Activated CD4-positive, alpha-beta T cell treated with anti-CD3 and anti-CD28 coated beads, Interleukin-2, amount 50 U/mL, for 24 hours (primary cell): ENCODE measurements at places on chromosomes 1 and 21.

DNA sequence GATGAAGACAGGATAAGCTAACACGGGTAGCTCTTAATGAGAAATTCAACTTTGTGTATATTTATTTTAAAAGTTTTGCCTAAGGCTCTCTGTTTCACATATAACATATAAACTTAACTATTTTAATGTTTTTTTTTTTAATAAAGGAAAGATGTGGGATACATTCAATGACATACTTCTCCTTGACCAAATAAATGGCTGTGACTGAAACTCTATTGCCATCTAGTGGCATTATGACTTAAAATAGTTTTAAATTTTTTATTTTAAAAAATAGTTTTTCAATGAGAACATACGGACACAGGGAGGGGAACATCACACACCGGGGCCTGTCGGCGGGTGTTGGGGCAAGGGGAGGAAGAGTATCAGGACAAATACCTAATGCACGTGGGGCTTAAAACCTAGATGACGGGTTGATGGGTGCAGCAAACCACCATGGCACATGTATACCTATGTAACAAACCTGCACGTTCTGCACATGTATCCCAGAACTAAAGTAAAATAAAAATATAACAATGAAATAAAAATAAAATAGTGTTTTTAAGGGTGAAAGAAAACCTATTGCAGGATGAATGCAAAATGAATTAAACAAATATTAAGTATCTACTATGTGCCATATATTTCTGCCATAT, 83.4 kb downstream of the LYST start:
- no peak for DNase-seq

DNA sequence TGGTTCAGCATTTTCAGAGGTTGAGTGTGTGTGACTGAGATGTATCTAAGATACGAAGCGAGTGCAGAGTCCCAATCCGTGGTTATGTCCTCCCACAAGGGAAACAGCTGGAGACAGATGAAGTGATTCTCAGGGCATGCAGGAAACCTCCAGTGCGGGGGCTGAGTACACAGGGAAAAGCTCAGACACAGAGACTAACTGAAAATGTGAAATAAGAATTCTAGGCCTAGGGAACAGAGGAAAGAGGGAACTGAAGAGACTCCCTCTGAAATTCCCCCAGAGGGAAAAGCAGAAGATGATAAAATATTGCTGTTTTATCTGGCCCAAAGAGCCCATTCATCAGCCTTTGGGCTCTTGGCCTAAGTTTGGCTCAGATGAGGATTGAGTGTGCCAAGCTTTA, 116.8 kb downstream of the LRRC53 start:
- DNase-seq = no peak

- DNase-seq = no peak
These were observed 91.6 kb upstream of the RUNX3 start for GRCh38 chr1:25021591-25022215.

- no peak for DNase-seq
These were observed 20.8 kb downstream of the MTR start for GRCh38 chr1:236815941-236816340.

DNA sequence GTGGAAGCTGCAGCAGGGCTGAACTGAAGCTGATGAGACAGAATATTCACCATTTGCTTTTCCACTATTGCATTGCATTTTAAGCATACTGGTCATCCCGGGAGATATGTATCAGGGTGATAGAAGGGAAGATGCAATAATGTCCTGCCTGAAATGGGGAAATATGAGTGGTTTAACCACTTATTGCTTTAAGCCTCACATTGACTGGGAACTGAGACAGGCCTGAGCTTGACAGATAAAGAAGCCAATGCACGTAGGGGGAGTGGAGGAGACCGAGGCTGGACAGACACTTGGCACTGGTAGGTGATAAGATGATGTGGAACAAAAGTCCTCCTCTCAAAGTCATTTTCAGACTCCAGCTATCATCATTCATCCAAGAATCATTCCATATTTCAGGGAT, 911.7 kb upstream of the NCAM2 start:
- DNase-seq = no peak

GRCh38 chr1:103074224-103074623, 34.1 kb downstream of the COL11A1 start:
- no peak for DNase-seq

GRCh38 chr21:27033471-27033870, 66.6 kb upstream of the ADAMTS5 start:
- DNase-seq = no peak

GRCh38 chr1:154474802-154475201, 27.2 kb upstream of the TDRD10 start:
- DNase-seq = no peak

- DNase-seq = no peak
These were observed 333.9 kb downstream of the SRGAP2C start for GRCh38 chr1:121518726-121519041.

- DNase-seq = no peak
These were observed 93.7 kb downstream of the NTMT2 start for GRCh38 chr1:170239445-170239844.

DNA sequence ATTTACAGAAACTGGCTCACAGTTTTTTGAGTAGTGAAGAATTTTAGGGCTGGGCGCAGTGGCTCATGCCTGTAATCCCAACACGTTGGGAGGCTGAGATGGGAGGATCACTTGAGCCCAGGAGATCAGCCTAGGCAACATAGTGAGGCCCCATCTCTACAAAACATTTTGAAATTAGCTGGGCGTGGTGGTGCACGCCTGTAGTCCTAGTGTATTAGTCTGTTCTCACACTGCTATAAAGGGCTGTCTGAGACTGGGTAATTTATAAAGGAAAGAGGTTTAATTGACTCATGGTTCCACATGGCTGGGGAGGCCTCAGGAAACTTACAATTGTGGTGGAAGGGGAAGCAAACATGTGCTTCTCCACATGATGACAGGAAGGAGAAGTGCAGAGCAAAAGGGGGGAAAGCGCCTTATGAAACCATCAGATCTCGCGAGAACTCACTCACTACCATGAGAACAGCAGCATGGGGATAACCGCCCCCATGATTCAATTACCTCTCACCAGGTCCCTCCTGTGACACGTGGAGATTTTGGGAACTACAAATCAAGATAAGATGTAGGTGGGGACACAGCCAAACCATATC, 24.4 kb upstream of the DYRK1A start:
- DNase-seq = no peak

DNA sequence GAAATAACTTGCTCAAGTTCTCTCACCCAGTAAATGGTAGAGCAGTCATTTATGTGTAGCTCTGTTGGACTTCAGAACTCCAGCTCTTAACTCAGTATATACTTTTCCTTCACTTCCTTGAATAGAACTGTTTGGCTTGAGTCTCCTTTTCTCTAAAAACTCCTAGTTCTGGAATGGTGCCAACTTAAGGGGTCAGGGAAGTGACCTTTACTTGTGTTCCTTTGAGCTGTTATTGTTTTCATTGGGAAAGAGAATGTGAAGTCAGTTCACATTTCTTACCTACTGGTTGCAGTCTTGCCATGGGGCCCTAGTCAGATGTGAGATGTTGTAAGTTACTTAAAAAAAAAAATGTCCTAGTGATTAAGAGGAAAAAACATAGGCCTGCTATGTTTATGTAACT, 77.0 kb upstream of the MACF1 start:
- DNase-seq = no peak

DNA sequence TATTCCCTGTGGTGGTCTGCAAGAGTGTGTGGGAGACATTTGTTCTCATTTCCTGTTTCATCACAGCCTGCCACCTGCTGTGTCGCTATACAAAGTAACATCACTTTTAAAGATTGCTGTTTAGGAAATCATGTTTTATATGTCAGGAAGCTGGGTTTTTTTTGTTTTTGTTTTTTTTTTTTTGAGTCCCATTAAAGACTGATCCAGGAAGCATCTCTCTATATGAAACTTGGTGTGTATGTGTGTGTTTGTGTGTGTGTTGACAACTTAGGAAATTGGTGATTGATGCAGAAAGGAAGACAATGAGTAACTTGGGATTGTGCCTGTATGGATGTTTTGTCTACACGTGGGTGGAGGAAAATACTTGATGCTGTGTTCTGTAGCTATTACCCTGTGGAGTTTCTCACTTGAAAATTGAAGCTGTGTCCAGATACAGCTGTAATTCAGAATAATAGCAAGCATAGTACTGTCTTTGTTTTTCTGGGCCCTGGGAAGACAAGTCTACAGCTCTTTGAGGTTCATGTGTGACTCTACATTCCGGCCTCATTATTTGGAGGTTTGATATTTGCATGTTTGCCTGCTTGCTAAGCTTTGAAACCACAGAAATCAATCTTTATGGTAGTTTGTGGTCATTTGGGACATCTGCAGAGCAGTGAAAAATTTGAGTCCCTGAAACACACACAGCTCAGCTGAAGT, 47.9 kb downstream of the LAMC1 start:
- no peak for DNase-seq

- no peak for DNase-seq
These were observed 10.8 kb downstream of the CASP9 start for GRCh38 chr1:15513192-15513591.

- DNase-seq = no peak
These were observed 88.2 kb downstream of the KIF26B start for GRCh38 chr1:245242989-245243388.

- DNase-seq = no peak
These were observed 22.9 kb downstream of the SERPINC1 start for GRCh38 chr1:173894189-173894588.

- DNase-seq = no peak
These were observed 552.5 kb upstream of the ADAMTS5 start for GRCh38 chr21:27519361-27519760.

- DNase-seq = no peak
These were observed 27.5 kb upstream of the DNAJC6 start for GRCh38 chr1:65281846-65282245.
